Calu3 (cell line): ENCODE measurements at places on chromosomes 13 and 19.

GRCh38 chr19:8259142-8259921, 48.8 kb downstream of the CD320 start:
- no peaks in the 10 kb centered on the region for H3K4me1 ChIP-seq
- no peaks in the 10 kb centered on the region for H3K36me3 ChIP-seq
- no peaks in the 10 kb centered on the region for H3K27me3 ChIP-seq

DNA sequence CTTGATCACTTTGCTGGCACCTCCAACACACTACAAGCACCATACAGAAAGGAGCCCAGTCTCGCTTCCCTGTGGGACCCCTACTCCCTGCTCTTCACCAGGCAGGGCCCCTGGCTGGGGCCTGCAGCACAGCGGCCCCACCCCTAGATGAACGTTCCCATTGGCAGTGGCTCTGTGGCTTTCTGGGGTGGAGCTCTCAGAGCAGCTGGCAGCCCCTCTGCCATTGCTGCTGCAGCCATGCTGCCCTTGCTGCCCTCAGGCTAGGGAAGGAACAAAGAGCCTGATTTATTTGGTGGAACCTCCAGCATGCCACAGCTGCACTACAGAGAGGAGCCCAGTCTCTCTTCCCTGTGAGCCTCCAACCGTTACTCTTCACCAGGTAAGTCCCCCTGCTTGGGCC, 5.8 kb downstream of the SIGLEC6 start:
- peaks cover 76% of the 10 kb centered on the region for H3K27me3 ChIP-seq
- no peak for DNase-seq
- H3K4me3 ChIP-seq = no peak overlapping the region
- H3K27ac ChIP-seq = no peak overlapping the region
- no peaks in the 10 kb centered on the region for H3K4me1 ChIP-seq
- no peaks in the 10 kb centered on the region for H3K36me3 ChIP-seq

DNA sequence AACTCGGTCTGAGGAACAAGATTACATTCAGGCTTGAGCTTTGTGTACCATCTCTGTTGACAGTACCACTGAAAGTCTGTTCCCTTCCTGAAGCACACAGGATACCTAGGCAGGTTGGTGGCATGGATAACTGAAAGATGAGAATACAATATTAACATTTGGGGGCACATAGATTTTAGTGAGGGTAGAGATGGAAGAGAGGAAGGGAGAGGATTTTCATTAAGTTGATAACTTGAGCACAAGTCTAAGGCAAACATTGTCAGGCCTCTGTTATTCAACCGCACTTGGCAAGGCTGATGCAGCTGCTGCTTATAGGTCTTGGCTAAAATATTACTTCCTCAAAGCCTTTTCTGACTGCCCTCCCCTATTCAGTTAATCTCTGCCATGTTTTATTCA, 10.9 kb downstream of the MIR17HG start:
- H3K27me3 ChIP-seq = no peaks in the 10 kb centered on the region
- DNase-seq = no peak
- H3K27ac ChIP-seq = no peak overlapping the region
- peaks cover 21% of the 10 kb centered on the region for H3K36me3 ChIP-seq

GRCh38 chr19:17616961-17617806, 61.7 kb downstream of the COLGALT1 start:
- no peak overlapping the region for H3K27ac ChIP-seq
- H3K4me1 ChIP-seq = no peaks in the 10 kb centered on the region
- peaks cover 6% of the 10 kb centered on the region for H3K36me3 ChIP-seq
- no peak overlapping the region for H3K4me3 ChIP-seq
- peak; percentile 9 for DNase-seq
- peaks cover 32% of the 10 kb centered on the region for H3K27me3 ChIP-seq

DNA sequence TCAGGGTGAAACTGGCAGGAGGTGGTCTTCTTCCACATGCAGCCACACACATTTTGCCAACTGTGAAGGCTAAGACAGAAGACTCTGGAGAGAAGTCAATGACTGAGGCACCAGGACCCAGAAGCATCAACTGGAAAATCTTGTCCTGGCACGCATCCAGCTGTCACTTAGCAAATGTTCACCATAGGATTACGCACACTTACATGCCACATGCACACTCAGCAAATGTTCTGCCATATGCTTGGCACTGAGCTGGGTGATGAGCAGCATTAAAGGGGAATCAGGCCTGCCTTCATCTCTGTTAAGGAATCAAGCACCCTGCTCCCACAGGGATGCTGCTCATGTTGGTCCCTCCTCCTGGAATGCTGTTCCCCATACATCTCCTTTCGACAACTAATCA, 5.1 kb downstream of the ZNF599 start:
- no peak overlapping the region for H3K4me3 ChIP-seq
- no peak overlapping the region for H3K27ac ChIP-seq
- DNase-seq = no peak
- peaks cover 18% of the 10 kb centered on the region for H3K36me3 ChIP-seq
- no peaks in the 10 kb centered on the region for H3K27me3 ChIP-seq
- H3K4me1 ChIP-seq = peaks cover 11% of the 10 kb centered on the region

DNA sequence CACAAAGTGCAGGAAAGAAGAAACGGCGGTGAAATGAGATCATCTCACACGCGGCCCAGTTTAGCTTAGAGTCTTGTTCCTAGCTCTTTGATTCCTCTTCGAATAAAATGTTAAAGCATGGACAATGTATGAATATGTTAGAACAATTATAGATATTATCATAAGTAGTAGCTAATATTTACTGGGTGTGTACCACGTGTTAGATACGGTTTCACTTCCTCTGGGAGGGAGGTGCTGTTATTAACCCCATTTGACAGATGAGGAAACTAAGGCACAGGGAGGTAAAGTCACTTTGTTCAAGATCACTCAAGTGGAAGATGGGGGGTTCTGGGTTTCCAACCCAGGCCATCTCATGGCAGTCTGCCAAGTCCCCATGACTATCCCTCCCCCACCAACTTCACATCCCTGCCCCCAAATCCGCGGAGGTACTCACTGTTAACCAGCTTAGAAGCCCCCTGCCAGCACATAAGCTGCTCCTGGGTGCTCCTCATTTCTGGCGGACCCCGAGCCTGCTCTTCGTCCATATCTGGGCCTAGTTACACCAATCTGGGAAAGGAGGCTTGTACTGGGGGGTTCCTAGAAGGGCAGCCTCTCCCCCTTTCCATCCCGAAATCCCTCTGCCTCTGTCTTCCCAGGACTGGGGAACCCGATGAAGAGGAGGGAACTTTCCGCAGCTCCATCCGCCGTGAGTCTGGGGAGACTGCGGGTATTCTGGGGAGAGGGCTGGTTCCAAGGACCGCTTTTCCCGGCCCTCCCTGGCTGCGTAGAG, 1.0 kb upstream of the FXYD7 start:
- peaks cover 26% of the 10 kb centered on the region for H3K36me3 ChIP-seq
- no peak for DNase-seq
